ENCODE measurements at places on chromosomes 12 and 14.

GRCh38 chr14:101705733-101706508, 55.6 kb upstream of the PPP2R5C start:
- no peak for DNase-seq

- no peak for DNase-seq
These were observed 39.4 kb downstream of the FAM222A start for GRCh38 chr12:109753054-109753401.

- no peak for DNase-seq
These were observed 115.4 kb downstream of the KIF21A start for GRCh38 chr12:39327510-39327909.

DNA sequence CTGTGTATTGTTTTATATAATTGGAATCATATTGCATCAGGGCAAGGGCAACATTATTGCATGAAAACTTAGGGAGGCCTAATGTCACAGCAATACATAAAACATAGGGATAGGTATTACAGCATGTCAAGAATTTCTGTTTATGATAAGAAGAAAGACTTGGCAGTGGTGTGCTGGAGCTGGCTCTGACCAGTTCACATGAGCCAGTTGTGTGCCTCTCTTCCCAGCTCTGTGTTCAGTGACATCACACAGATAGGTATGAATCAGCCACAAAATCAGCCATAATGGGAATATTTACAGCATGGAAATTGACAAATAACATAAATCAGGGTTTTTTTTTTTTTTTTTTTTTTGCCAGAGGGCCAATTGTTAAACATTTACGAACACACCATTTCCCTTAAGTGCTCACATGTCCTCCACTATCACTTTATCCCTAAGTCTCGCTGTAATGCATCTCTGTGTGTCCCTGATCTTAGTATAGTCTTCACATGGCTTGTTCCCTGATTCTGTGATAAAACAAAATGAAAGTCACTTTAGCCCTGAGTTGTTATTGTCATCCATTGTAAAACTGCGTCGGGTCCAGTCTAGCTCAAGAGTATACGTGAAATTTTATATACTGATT, 31.9 kb upstream of the ACSM4 start:
- no peak for DNase-seq

DNA sequence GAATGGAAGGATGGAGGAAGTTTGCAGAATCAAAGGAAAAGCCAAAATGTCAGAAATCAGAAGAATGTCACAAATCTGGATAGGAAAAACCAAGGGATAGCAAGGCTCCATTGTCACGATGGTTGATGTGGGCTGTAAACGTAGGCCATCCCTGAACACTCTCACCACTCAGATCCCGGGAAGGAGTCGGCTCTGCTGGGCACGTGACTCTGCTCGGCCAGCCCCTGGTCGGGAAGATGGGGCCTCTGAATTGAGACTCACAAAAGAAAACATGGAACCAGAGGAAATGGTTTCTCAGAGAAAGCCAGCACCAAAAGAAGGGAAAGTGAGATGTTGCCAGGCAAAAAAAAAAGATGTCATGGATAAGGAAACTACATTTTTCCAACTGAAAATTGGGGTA, 26.2 kb downstream of the TCP11L2 start:
- no peak for DNase-seq

DNA sequence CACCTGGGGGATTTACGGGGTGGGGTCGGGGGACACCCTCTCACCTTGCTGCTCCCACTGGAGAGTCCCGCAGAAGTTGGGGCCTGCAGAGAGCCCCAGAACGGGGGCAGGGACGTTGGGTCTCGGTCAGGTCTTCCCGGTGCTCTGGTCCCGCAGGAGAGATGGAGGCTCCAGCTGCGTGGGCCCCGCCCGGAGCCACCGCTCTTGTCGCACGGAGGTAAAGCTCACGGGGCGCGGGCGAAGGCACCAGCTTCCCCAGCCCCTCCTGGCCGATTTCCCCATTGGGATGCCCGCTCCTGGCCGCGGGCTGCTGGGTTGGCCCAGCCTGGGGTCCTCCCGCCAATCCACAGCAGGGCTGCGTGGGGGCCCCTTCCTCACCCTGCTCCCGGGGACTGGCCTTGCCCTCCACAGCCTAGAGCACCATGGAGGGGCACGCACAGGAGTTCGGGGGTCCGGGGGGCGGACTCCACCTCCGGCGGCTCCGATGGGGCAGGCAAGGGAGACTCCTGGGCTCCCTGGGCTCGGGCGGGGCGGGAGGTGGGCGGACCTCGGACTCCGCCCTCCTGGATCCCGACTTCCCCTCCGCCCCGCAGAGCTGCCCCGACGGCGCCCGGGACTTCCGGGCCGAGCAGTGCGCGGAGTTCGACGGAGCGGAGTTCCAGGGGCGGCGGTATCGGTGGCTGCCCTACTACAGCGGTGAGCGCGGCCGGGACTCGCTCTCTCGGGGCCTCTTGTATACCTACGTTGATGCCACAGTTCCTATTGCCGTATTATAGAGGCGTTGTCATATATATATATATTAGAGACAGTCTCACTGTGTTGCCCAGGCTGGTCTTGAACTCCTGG, 8.4 kb downstream of the PAPLN start:
- no peak for DNase-seq

- no peak for DNase-seq
These were observed 82.8 kb upstream of the MDM1 start for GRCh38 chr12:68414988-68415387.

DNA sequence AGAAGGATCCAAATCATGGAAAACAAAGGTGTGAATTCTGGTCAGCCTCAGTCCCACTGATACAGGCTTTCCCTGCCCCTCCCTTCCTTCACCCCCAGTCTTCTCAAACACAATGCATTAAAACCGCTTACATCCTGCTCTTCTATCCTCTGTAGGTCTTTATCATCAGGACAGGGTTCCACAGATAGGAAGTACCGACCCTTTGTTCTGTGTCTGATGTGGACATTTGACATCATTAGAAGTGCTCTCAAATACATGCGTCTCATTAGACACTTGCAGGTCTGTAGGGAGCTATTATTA, 339 bp downstream of the EDDM3B start:
- DNase-seq, result no peak

DNA sequence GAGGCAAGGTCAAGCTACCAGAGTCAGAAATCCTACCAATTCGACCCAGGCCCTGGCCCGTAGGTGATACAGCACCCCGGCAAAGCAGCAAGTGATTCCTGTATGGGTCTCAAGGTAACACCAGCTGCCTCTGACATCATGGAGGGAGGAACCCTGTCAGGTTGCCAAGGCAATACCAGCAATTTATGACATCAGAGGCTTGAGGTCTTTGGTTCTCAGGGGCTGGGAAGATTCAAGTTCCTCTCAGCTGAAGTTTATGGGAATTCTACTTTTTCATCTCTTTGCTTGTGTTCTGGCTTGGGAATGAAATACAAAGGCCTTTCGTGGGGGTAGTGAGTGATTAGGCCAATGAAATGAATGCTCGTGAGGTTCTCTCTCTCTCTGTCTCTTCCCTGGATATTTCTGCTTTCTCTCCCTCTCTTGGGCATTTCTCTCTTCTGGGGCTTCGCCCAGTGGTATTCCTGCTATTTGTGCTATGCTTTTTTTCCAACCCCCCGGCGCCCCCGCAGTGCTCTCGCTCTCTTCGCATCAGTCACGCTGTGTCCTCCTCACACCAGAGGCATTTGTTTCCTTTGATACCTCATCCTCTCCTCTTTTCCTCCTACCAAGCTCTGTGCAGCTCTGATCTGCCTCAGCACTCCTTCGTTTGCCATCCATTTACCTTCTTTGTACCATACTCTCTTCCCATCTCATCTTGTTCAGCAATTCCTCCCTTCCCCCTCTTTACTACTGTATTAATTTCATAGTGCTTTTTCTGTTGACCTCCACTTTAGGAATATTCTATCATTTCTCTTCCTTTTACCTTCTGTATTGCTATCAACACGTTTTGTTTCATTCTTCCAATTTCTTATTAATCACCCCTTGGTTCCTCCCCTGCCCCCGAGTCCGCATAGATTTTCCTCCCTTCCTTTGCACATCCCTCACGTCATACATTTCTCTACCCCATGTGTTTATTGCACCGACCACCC, 2.9 kb downstream of the ZFHX2 start:
- no peak for DNase-seq

DNA sequence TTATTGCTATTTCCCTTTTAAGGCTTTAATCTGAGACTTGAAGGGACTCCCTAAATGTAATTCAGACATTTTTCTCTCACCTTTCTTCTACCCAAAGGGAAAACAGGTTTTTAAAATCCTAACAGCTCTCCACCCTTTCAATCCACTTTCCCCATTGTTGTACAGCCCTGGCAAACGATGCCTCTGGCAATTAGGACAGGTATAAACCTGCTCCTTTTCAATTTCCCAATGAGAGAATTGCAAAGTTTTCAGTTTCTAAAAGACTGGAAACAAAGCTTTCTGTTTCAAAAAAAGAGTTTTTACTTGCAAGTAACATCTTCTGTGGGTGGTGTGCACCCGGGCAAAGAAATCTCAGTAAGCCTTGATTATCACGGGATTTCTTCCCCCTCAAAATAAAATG, 131.2 kb downstream of the HMGA2 start:
- no peak for DNase-seq

DNA sequence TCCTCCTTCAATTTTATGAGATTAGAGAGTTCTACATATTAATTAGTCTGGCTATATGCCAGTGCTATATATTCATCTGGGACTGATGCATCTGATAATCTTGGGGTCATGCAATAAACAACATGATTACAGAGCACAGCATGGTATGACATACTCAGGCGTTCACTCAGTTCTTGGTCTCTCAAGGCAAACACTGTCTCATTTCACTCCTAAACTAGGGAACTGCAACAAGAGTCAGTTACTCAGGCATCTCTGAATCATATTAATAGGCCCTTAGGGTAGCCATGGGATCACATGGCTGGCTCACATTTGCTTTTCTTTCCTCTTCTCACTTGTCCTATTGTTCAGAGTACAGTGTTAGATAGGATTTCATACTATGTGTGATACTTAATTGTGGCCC, 91.8 kb upstream of the TMEM260 start:
- no peak for DNase-seq

Measured in hematopoietic multipotent progenitor cell treated with erythropoietin and hydrocortisone succinate and interleukin-3 and kit ligand, for 17 days (in vitro differentiated cells).